Neural cell (in vitro differentiated cells): ENCODE measurements at places on chromosomes 7 and 10. TPM values are rescaled to one million over a fixed set of nuclear protein-coding genes. Genes with fewer than 3 reads are reported as not detected.

PRR15 gene
- not detected in 2 replicates for polyA plus RNA-seq

KCND2 gene
- polyA plus RNA-seq, result 10.4 and 11.0 TPM in 2 replicates

SORCS1 gene
- polyA plus RNA-seq, result 27.0 and 30.2 TPM in 2 replicates

TWIST1 gene
- polyA plus RNA-seq, result not detected in 2 replicates
